GDM1 (cell line): ENCODE measurements at places on chromosomes 5 and 9.

DNA sequence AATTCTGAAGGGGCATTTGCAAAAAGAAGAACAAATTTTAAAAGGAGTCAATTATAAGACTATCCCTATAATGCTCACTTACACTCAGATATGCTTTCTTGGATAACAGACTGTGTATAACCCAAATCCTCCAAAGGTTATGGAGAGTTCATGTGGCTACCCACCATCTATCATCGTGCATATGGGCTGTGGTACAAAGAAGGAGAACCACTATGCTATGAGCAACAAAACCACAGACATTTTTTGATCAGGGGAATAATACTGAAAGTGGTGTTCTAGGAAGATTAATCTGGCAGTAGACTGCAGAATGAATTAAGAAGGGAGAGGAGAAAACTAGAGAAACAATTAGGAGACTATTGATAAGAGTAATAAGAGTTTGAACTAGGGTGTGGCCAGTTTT, 16.8 kb downstream of the NR3C1 start:
- no peak for DNase-seq

- DNase-seq = no peak
Measured at GRCh38 chr5:67453111-67453905, 256.7 kb upstream of the CD180 start.

DNA sequence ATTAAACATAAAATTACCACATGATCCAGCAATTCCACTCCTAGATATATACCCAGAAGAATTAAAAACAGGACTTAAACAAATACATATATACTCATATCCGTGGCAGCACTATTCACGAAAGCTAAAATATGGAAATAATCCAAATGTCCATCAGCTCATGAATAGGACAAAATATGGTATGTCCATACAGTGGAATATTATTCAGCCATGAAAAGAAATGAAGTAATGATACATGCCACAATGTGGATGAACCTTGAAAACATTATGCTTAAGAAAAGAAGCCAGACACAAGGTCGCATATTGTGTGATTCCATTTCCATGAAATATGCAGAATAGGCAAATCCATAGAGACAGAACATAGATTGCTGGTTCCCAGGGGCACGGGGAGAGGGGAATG, 24.8 kb upstream of the AFAP1L1 start:
- no peak for DNase-seq

GRCh38 chr5:73642344-73642743, 16.3 kb downstream of the ARHGEF28 start:
- DNase-seq = no peak

- no peak for DNase-seq
Measured at GRCh38 chr5:68449380-68449779, 233.8 kb downstream of the PIK3R1 start.

DNA sequence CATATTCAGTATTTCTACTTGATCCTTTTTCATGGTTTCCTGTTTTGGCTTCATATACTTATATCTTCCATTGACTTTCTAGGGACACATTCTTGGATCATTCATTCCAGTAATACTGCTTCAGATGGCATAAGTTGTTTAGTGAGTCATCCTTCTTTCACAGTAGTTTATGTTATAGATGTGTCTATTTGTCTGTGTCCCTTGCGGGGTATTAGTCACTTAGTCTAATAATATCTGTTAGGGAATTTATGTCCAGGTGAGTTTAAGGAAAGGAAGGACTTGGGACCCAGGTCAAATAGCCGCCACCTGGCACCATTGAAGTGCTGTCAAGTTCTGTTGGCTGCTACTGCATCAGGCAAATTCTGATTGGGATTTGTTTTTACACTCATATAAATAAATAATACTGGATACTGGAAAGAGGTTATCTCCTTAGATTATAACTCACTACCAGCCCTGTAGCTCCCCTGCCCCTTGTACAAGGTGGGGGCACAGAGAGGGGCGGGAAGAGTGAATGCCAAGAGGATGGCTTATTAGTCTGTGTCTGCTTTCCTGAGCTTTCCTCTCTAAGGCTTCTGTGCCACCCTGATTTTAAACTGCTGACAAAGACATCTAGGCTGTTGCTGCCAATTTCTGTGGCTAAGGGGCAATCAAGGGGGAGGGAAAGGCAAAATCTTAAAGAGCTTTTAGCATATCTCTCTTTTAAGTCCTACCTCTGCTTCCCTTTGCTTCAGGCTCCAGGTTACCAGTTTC, 64.9 kb downstream of the CDC42SE2 start:
- DNase-seq = no peak

DNA sequence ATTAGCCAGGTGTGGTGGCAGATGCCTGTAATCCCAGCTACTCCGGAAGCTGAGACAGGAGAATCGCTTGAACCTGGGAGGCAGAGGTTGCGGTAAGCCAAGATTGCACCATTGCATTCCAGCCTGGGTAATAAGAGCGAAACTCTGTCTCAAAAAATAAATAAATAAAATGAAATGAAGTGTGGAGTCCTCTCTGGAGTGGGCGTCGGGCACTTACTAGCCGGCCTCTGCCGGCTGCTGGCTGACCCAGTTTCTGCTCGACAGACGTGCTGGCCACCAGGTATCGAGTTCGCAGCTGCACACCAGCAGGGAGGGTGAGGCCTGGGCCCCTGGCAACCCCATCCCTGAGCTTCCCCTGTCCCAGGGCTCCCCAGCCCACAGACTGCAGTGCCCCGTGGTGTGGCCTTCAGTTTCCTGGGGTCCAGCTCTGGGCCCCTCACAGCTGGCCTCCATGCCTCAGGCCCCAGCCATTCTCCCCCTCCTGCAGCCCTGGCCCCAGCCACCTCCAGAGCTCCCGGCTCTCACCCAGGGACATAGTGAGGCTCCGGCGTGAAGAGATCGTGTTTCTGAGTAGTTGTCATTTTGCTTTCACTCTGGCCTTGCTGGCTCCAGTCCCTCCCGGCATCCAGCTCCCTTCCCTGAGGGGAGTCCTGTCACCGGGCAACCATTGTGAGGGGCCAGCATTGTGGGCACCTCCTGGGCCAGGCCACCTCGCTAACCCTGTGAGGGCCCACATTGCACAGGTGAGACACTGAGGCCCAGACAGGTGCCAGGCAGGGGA, 3.8 kb upstream of the STPG3 start:
- DNase-seq = no peak

GRCh38 chr5:50799596-50799995, 133.2 kb downstream of the PARP8 start:
- DNase-seq = no peak

DNA sequence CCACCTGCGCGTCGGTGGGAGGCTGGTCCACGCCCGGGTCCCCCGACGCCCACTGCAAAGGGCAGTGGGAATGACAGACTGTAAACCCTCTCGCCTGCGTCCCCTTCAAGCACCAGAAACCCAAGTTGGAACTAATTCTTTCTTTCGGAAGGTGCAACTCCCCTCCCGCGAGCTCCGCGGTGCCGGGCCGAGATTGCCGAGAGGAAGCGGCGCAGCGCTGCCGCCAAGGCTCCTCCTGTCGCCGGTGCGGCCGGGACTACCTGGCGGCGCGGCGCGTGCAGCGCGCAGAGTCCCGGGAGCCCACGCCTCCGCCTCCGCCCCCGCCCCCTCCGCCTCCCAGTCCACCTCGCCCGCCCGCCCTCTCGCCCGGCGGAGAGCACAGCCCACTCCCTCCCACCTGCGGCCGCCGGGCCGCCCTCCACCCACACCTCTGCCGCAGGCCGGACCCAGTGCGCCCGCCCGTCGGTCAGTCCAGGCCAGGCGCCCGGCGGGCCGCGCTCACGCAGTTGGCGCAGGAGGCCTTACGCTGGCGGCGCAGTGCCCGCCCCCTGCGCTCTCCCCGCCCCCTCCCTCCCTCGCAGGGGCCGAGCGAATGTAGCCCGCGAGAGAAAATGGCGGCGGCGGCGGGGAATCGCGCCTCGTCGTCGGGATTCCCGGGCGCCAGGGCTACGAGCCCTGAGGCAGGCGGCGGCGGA, at the start of gene MAP3K1:
Gene MAP3K1 (plus strand): TSS at position 587 of the 695 bp plus-strand sequence. CDS start 25 bp downstream, at position 612.
- peak; percentile 67 for DNase-seq

DNA sequence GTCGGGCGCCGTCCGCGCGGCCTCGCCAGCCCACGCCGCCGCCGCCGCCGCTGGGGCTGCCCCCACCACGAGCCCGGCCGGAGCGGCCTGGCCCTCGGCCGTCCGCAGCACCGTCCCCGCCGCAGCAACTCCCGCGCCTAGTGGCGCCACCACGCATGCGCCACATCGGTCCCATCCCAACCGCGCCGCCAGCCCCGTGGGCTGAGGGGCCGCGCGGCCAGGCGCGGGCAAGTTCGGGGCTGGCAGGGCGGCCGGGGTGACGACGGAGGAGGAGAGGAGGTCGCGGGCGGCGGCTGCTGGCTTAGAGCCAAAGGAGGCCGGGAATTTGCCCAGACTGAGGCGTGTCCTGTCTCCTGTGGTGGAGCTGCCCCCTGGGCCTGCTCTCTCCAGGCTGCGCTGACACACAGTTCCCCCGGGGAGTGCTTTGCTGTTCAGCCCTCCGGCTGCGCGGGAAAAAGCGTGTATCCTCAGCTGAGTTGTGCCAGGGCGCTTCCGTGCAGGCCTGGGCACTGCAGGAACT, at the start of gene TUSC1:
Gene TUSC1 (minus strand): TSS at position 298 of the 520 bp plus-strand sequence. CDS start 132 bp downstream, at position 166.
- DNase-seq = no peak

- DNase-seq = no peak
Measured at GRCh38 chr5:80799041-80799440, 144.3 kb upstream of the DHFR start.

GRCh38 chr9:133112663-133113026, 8.4 kb downstream of the RALGDS start:
- DNase-seq = peak; percentile 84
